ENCODE measurements at places on chromosomes 16 and 17.

DNA sequence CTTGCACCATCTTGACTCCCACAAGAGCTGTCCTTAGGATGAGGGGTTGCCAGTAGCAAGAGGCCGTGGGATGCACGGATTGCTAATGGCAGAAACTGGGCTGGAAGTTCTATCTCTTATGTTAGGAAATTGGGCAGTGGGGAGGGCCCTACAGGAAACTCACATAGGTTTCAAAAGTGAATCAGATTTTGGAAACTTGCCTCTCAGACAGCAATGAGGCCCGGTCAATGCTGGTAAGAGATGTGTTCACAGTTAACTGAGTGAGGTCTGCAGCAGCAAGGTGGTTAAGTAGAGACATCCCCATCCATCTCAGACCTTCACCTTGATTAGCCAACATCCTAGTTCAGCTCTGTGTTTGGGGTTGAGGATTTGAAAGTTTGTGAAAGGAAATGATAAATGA lies 164.7 kb downstream of the ABCA8 start:
- DNase-seq: no peak

DNA sequence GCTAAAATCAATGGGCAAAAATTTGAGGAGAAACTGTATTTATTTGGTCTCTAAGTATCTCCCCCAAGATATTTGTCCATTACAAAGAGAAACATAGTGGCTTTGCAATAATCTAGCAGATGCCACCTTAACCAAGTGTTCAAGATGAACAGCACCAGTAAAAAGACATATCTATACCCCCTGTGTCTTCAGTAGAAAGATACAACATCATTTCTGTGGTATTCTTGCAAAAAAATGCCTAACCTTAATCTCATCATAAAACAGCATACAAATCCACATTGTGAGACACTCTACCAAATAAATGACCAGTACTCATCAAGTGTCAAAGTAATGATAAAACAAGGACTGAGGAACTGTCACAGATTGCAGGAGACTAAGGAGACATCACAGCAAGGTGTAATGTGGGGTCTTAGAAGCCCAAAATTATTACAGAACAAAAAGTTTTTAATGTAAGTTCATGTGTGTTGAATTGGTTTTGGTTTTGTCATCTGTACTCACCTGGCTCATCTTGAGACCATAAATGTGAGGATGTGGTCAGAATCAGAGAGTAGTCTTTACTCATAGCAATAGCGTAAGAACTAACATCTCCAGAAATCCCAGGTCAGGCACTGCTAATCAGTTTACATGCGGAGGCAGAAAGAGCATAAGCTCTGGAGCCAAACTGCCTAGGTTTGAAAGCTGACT lies 77.2 kb downstream of the AATF start:
- peak; percentile 67 for DNase-seq

- no peak for DNase-seq
Observed at GRCh38 chr17:61981323-61981722, 53.5 kb upstream of the INTS2 start.

DNA sequence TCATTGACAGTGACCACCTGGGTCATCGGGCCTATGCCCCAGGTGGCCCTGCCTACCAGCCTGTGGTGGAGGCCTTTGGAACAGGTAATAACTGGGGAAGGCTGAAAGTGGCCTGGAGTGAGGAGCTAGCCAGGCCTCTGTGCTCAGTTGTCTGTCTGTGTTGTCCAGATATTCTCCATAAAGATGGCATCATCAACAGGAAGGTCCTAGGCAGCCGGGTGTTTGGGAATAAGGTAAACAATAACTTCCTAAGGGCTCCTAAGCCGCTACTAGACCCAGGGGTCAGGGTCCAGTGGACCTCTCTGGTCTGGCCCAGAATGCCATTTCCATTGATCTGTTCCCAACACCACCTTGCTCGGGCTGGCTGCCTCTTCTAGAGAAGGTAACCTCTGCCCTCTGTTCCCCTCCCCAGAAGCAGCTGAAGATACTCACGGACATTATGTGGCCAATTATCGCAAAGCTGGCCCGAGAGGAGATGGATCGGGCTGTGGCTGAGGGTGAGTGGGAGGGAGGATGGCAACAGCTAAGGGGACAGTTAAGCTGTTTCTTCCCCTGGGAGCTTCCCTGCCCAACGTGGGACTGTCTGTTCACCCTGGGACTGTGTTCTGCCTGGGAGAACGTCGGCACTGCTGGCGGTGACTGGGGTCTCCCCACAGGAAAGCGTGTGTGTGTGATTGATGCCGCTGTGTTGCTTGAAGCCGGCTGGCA lies 1.9 kb upstream of the MLX start:
- DNase-seq: no peak

DNA sequence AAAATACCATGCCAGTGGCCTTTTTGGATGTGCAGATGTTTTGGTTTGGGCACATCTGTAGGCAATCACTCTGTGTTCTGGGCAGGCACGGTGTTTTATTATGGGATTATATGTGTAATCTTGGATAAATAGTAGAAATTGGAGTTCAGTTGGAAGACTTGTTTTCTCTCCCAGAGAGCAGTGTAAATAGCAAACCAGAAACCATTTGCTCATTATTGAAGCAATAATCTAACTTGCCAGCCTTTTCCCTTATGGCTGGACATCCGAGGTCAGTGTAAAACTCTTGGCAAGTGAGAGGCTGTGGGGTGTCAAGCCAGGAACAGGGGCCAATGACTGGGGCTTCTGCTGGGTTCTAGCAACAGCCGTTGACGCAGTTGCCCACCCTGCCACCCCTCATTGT lies 69.9 kb downstream of the IRX3 start:
- DNase-seq: no peak

GRCh38 chr16:25189305-25189704 lies 27.4 kb upstream of the AQP8 start:
- DNase-seq: no peak

DNA sequence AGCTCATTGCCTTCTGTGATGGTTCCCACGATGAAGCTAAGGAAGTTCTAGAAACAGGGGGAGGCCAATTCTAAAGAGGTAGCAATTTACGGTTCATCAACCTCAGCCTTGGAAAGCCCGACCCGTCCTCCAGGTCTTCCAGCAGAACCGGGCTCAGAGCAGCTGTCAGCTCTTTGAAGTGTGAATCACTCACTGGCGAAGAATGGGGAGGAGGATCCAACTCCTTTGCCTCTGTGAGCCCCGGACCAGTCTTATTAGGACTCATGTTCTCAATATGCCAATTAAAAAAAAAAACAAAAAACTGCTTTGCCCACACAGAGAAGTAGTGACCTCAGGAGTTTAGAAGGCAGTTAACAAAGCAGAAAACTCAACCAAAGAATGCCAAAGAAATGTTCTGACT lies 31.4 kb downstream of the STX8 start:
- no peak for DNase-seq

- no peak for DNase-seq
Observed at GRCh38 chr17:80084773-80085172, 16.6 kb upstream of the GAA start.

DNA sequence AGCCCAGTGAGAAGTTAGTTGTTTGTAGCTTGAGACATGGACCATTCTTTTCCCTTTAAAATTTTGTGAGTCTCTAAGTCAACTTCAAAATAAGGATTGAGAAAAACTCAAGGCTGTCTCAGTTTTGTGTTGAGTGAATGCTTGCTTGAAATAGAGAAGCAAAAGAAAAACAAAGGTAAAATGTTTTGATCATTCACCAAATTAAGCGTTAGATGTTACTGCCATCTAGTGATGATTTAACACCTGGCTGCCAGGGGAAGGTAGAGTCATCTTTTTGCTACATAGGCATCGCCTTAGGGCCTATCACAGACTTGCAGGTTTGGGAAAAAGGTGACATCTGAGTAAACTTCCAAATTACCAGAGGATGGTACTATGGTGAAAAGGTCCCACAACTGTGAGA lies 74.4 kb downstream of the PCTP start:
- DNase-seq: no peak

GRCh38 chr16:70250748-70251628 lies 752 bp downstream of the EXOSC6 start:
- DNase-seq: peak; percentile 80

DNA sequence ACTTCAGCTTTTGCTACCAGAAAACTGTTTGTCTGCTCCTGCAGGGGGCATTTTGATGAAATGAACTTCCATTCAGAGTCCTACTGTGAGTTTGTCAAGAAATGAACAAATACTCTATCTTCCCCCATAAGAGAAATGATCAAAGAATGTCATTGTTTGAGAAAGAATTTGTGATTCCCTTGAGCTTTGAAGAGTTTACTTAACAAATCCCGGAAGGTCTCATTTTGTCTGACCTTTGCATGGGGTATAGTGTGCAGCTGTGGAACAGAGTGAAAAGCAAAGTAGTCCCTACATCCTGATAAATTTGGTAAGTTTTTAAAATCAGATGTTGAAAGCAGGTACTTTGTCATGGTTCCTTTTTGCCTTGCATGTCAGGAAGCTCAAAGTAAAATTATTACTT lies 178.0 kb downstream of the ABCC12 start:
- no peak for DNase-seq

All from activated CD4-positive, alpha-beta T cell treated with anti-CD3 and anti-CD28 coated beads, Interleukin-2, amount 10 ng/mL, durations not matched to agents 24 days and 14 days (primary cell).